ENCODE measurements at places on chromosomes 12 and 14.

- no peak for DNase-seq
These were observed 25.8 kb downstream of the KCNK10 start for GRCh38 chr14:88297306-88297705.

DNA sequence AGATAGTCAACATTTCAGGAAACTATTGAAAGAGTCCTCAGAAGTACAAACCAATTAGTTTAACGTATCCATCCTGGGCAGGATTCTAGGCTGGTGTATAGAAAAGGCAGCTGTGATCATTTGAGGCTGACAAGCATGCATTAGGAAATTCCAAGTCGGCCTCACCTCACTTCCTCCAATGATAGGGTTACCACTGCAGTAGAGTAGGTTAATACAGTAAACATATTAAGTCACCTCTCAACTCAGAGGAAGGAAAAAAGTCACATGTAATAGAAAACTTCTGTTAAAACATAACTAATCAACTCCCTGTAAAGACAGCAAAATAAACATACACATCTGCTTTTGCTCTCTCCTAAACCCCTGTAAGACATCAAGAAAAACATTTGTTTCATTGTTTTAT lies 33.5 kb downstream of the MED13L start:
- DNase-seq: no peak

DNA sequence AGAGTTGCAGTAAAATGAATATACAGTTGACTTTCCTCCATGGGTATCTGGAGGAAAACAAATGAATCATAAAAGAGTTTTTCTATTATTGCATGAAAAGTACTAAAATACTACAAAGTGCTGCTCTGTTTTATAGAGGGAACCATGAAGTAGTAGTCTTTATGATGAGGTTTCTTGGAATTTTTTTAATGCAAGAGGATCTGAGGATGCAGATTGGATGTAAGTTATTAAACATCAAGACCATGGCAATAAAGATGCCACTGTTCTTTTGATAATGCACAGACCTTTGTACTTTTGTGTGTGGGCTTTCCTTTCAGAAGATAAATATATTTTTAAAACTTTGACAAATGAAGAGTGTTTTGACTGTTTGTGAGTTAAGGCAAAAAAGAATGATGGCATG lies 87.5 kb downstream of the DACT1 start:
- DNase-seq: no peak

DNA sequence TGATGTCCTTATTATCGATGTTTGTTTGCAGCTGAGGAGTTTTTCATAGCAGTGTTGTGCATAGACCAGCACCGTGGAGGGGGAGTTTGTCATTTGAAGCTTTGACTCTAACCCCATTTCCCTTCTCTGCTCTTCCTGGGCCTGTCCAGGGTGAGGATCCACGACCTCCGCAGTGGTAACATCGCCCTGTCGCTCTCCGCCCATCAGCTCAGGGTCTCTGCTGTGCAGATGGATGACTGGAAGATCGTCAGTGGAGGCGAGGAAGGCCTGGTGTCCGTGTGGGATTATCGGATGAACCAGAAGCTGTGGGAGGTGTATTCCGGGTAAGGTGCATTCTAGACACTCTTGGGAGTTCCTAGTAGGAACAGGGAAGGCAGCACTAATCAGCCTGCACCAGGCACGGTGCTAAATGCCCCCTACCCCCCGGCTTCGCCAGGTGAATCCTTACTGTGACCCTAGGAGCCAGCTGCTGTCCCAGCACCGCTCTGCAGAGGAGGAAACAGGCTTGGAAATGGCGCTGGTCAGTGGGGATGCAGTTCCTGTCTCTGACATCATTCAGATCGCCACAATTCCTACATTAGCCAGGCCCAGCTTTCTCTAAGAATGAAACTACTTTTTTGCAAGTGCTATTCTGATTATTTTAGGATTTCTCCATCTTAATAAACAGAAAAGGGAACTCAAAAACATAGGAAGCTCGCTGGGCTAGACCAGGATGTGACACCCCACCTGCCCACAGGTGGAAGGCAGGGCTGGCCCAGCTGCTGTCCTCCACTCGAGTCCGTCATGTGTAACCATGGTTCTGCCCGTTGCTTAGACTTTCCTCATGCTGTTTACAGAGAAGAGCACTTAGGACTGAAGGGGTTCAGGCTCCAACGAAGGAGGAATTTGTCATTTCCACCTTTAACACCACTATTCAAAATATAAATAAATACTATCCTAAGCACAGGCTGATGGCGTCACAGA lies 74.9 kb downstream of the TESC start:
- no peak for DNase-seq

DNA sequence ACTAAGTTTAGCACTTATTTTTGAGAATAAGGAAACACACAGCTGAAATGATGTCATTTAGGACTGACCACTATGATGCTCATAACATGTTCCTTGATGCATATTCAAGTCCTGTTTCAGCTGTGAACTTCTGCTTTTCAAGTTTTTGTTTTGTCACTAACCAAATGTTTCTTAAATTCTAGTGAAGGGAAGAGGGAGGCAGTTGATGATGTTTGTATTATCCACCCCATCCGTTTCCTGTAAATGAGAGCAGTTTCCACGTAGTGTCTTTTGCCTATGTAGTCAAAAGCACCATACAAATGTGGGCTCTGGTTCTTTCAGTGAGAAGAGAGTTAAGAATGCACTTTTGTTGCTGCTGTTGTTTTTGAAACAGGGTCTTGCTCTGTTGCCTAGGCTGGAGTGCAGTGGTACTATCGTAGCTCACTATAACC lies 491.8 kb downstream of the PCNX1 start:
- DNase-seq: no peak

DNA sequence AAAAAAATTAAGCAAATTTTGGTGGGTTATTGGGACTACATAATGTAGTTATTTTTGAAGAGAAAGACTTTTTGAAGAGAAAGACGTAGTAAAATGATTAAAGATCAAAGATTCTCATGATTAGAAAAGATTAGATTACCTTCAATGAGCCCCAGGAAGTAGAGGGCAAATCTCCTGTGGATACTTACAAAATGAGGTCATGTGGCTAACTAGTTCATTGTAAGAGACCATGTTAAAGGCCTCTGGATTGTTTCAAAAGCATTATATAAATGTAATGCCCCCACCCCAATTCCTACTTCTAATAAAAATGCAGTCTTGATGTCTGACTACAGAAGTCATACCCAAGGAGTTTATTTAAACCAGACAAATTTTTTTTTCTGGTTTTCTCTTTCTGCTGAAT lies 93.3 kb downstream of the ERGIC2 start:
- DNase-seq: no peak

DNA sequence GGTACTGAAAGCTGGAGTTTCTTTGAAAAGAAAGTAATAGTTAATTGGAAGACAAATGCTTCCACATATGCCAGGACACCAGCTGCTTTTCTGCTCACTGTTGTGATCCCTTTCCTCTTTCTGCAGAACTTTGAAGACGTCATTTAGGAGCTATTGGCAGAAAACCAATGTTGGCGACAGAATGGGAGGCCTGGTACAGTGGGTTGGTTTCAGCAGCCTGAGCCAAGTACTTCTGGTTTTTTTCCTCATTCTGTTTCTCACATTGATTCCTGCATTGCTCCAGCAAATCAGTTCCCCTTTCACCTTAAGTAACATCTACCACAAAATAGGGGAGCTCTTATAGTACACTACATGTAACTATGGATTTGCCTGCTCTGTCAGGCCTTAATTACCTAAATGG lies 96.9 kb downstream of the FIGNL2 start:
- no peak for DNase-seq

DNA sequence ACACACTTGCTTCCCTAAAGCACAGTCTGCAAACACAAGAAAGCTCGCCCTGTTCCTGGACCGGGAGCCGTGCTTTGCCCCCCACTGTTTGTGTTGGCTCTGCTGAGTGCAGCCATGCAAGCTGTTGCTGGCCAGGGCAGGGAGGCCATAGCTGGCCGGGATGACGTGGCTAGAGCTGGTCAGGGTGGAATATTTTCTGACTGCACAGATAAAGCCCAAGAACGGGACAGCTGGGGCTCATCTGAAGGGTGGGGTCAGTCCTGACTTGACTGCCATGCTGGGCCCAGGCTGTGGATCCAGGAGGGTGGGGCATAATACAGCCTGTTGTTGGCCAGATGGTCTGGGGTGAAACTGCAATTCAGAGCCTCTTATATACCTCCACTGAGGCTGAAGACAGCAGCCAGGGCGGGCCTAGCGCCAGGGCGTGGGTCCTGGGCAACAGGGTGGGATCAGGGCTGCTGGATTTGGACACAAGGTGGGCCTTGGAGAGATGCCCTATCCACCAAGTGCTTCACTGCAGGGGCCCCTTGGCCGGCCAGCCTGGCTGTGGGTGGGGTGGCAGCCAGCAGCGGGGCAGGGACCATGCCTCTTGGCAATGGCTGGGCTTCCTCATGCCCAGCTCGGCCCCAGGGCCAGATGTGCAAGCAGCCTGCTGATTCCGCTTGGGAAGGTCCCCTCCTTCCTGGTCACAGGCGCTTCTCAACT lies 14.8 kb downstream of the KMT5A start:
- no peak for DNase-seq

- DNase-seq: no peak
These were observed 145.8 kb downstream of the DERA start for GRCh38 chr12:16056910-16057309.

- DNase-seq: no peak
These were observed 90.5 kb upstream of the FOXN3 start for GRCh38 chr14:89507521-89507920.

GRCh38 chr12:117830471-117830870 lies 138.3 kb downstream of the KSR2 start:
- DNase-seq: no peak

- no peak for DNase-seq
These were observed 140.8 kb downstream of the TTC7B start for GRCh38 chr14:90675399-90675798.

- DNase-seq: no peak
These were observed 1.8 kb downstream of the GLT8D2 start for GRCh38 chr12:104048162-104048561.

- no peak for DNase-seq
These were observed 96.6 kb upstream of the E2F7 start for GRCh38 chr12:77161944-77162343.

DNA sequence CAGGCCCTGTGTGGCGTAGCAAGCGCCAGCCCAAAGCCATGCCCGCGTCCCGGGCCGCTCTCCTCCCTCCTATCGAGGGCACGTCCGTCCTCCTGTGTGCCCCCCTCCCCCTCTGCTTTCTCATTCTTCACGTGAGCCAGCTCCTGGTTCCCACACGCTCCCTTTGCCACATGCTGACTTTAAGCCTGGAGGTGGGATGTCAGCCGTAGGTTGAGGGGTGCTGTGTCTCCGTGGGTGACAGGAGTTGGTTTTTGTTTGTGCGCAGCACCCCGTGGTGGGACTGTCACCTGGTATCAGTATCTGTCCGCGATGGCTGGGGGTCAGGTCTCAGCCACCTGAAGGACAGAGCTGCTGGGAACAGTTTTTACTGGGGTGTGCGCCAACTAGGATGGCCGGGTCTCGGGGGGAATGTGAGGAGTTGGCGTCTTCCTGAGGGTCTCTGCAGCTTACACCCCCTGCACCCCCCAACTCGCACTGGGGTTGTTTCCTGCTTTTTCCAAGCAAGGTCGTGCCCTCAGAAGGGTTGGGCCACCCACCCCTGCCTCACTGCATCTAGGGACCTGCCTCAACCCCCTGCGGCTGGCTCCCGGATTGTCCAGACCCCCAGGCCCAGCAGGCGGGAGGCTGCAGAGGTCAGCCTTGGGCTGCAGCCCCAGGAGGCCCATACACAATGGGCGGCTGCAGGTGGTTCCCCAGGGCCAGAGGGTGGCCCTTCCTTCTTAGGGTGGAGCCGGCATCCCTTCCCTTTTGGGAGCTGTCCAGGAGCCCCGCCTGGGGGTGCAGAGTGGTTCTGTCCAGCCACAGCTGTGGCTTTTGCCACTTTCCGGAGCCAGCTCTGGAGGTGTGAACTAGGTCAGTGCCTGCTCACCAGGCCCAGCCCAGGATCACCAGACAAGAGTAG lies 7.3 kb downstream of the ULK1 start:
- DNase-seq: no peak

- no peak for DNase-seq
These were observed 51.9 kb downstream of the BICD1 start for GRCh38 chr12:32158525-32158924.

- DNase-seq: no peak
These were observed 138.7 kb downstream of the MED13L start for GRCh38 chr12:116138781-116139180.

- no peak for DNase-seq
These were observed 446.8 kb upstream of the SOX5 start for GRCh38 chr12:24396224-24396623.

DNA sequence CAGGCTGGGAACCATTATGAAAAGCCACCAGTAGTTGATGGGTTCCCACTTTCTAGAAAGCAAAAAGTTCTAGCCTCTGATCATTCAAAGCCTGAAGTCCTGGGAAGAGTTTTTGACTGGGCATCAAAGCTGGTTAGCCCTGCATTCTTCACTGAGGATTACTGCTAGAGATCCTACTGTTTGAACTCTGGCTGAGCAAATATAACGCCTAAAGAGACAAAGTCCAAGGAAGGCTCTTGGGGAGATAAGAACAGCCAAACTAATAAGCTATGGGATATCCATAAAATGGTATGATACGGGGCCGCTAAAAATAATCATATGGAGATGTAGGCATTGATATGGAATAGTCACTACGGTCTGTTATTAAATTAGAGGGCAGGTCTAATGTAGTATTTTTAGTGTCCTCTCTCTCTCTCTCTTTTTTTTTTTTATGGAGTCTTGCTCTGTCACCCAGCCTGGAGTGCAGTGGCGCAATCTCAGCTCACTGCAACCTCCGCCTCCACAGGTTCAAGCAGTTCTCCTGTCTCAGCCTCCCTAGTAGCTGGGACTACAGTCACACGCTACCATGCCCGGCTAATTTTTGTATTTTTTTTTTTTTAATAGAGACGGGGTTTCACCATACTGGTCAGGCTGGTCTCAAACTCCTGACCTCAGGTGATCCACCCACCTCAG lies 35.5 kb downstream of the PLXNC1 start:
- DNase-seq: no peak

- no peak for DNase-seq
These were observed 3.3 kb downstream of the CD4 start for GRCh38 chr12:6792522-6793201.

GRCh38 chr14:32167907-32168306 lies 33.9 kb upstream of the RNU6-7 start:
- no peak for DNase-seq

GRCh38 chr14:72401632-72402376 lies 469.6 kb downstream of the RGS6 start:
- DNase-seq: no peak

GRCh38 chr12:85610194-85610593 lies 226.0 kb downstream of the RASSF9 start:
- DNase-seq: no peak

- DNase-seq: peak; percentile 0
These were observed 765 bp downstream of the SCYL2 start for GRCh38 chr12:100267603-100268281.
